ENCODE measurements at places on chromosomes 6 and 20.

DNA sequence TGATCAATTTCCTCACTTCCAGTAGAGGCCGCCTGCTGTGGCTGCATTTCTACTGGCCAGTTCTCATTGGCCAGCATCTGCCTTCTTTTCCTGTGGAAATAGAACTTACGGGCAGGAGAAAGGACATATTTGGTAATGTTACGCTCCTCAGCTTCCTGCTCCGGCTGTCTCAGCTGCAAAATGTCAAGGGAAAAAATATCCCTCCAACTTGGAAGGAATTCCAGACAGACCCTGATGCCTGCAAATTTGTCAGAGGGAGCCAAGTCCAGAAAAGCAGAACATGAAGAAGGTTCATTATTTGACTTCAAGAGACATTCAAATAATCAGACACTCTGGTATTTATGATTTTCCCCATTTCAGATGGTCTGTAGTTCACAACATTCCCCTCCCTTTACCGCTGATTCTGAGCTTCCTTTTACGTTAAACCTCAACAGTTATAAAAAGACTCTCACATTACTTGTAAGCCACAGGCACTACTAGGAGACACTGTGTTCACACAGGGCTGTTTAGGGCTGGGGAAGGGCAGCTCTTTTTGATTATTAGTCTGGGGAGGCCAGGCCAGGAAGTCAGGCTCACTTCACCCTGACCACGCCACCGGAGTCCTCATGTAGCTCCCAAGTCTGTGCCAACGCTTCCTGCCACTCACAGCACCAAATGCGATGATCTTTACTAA lies 179.6 kb upstream of the CCN2 start:
- DNase-seq = peak; percentile 87

DNA sequence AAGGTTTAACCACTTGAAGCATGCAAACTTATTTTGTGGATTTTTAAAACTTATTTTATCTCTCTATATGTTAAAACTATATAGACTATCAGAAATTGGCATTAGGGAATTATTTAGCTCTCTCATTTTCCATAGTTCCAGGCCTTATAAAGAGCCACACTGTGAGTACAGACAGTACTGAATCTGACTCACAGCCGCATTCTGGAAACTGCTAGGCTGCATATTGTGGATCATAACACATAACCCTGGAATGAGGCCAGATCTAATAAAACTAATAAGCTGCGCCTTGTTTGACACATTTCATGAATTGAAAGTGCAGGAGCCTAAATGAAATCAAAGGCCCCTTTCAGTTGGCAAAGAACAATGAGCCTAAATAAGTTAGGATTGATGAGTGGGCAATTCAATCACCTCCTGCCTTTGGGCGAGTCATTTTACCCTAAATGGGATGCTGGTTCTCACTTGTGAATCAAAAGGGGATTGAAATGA lies 308.4 kb downstream of the PACRG start:
- no peak for DNase-seq

- no peak for DNase-seq
Observed at GRCh38 chr20:37984018-37984785, 49.1 kb downstream of the TTI1 start.

DNA sequence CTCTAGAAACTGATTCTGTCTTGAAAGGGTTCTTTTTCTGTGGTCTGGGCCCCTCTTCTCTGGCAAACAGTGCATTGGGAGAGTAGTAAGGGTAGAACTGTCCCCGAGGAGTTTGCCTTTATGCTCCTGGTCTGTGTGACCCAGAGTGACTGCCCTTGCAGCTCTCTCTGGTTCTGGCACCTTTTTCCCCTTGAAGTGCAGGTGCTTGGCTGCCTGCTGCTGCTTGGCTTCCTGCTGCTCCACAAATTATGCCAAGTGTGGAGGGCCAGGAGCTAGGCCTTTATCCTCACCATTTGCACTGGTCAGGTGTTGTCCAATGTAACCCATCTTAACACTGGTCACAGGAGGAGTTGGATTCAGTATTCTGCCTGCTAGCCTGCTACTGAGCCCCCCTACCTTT lies 11.2 kb downstream of the KIZ start:
- no peak for DNase-seq

- DNase-seq = peak; percentile 36
Observed at GRCh38 chr6:109722011-109722410, 30.9 kb downstream of the FIG4 start.

GRCh38 chr6:134995536-134995935 lies 45.6 kb upstream of the ALDH8A1 start:
- DNase-seq = no peak

- DNase-seq = no peak
Observed at GRCh38 chr20:4252005-4252404, 236.6 kb upstream of the RNF24 start.

DNA sequence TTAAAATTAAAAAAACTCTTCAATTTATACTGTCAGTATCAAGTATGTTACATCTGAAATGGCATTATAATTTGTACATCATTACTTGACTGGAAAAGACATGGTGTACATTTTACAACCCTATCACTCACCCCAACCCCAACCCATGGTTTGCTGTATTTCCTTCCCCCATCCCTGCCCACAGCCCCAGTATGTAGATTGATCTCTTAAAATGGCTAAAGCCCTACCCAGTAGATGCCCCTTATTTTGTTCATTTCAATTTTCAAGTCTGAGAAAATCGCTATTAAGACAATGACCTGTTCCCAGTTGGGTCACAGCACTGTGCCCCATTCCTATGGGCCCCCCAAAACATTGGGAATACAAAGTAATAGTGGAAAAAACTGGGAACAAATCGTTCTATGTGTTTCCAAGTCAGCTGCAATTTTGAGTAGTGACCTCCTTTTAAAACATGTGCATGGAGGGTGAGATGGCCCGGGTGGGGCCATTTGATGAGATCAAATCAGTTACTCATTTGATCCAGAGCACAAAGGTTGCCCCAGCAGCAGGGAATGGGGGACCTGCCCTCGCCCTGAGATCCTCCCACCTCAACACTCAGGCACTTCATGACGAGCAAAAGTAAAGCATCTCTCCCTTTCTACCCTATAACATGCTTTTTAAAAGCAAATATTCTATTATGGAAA lies 13.3 kb downstream of the EZR start:
- no peak for DNase-seq

- no peak for DNase-seq
Observed at GRCh38 chr6:106519460-106520394, 109.6 kb downstream of the RTN4IP1 start.

DNA sequence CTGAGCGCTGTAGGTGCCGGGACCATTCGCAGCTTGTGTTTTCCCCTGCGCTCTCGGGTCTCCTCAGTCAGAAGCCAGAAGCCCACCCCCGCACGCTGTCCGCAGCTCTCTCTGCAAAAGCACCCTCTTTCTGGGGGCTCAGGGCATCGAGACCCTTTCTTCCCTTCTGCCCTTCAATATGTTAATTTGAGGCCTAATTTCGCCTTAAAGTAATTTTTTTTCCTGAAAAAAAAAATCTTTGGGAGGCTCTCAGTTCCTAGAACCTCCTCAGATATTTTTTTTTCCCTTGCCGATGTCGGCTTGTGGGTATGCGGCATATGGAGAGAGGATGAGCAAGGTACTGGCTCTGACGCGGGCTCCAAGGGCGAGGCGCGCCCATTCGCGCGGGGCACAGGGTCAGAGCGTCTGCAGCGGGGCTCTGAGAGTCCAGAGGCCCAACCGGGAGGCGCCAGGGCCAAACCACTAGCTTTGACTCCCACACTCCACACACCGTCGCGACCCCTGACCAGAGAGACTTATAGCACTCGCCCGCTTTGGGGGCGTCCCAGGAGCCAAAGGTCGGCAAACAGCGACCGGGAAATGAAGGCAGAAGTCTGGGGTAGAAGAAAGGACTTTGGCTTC lies 893 bp downstream of the PRDM13 start:
- DNase-seq = no peak

- DNase-seq = no peak
Observed at GRCh38 chr6:121944354-121944753, 455.1 kb upstream of the HSF2 start.

Data from muscle of arm (tissue), 14 donors.